Activated CD8-positive, alpha-beta T cell treated with anti-CD3 and anti-CD28 coated beads, Interleukin-2, amount 10 ng/mL, durations not matched to agents 7 days and 5 days (primary cell): ENCODE measurements at places on chromosomes 2 and 18.

- DNase-seq = no peak
Observed at GRCh38 chr2:216379977-216380376, 7.7 kb upstream of the MARCHF4 start.

DNA sequence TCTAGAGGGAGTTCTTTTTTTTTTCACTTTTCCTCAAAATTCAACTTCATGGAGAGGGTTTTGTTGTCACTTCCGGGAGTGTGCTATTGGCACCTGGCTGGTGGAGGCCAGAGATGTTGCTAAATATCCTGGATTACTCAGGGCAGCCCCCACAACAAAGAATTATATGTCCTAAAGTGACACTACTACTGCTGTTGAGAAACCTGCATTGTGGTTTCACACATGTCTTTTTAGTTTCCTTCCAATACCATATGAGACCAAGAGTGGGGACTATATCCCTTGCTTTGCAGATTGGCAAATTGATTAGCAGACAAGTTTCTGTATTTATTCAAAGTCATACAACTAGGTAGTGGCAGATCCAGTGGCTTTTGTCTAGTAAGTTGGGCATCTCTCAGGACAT is 826.8 kb downstream of the TRIB2 start:
- no peak for DNase-seq

- DNase-seq = no peak
Observed at GRCh38 chr2:104318001-104318665, 535.8 kb upstream of the POU3F3 start.

GRCh38 chr2:235616885-235617284 is 123.0 kb downstream of the AGAP1 start:
- DNase-seq = no peak

DNA sequence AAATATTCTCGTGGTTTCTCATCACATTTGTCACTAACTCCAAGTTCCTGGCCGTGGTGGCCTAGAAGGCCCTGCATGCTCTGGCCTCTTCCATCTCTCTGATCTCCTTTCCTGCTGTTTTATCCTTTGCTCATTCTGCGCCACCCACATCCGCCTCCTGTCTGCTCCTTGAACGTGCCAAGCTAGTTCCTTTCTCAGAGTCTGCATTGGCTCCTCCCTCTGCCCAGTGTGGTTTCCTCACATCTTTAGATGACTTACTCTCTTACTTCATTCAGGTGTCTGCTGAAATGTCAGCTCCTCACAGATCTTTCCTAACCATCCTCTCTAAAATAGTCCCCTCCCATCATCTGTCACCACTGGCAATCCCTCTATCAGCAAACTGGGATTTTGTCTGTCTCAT is 158.6 kb upstream of the RBMS1 start:
- DNase-seq = peak; percentile 86

DNA sequence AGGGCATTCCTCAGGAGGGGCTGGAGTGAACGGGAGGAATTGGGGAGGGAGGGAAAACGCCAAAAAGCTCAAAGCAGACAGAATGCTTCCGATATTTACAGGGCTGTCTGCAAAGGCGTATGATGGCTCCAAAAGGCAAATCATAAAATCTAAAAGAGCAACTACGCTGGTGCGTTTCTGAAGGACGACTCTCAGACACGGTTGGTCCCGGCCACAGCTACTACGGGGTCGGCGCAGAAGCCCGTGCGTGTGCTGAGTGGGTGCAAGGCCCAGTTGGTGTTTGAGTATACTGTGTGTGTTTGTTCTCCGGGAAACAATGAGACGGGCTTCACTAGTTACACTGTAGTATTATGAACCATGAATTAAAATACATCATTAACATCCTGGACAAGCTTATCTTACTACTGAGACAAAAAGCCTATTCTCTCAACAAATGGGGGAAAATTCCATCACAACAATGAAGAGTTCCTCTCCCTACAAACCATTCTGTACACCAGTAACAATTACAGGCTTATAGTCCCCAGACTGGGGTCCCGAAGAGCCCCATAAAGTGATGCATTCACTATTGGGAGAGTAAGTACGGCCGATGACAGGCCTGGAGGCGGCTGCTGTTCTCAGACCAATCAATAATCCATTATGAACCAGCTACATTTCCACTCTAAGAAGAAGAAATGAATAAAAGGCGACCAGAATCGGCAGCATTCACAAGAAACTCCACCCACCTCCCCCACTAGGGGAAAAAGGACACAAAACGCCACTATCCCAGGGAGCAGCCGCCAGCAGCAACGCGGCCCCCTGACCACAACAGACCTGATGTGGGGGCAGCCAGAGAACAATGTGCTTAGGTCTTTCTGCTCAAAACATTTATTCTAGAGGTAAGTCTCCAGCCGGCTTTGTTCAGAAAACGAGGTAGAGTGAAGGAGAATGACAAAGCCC is 43.4 kb downstream of the ZNF516 start:
- no peak for DNase-seq

- DNase-seq = no peak
Observed at GRCh38 chr2:198968545-198968944, 489.2 kb downstream of the SATB2 start.

DNA sequence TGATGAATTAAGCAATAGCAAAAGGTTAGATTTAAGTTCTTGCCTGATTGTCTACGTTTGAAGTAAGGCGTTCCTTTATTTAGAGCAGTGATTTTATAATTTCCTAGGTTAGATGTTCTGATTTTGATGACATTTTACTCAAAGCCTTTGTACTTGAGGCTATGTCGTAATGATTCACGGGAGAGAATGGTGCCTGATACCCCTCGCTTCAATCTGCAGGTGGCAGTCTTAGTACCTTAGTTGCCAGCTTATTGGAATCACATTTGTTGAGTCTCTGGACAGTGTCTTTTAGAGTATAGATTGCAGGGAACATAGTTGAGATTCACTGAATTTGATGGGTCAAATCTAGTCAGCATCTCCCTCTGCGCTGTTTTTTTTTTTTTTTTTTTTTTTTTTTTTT is 89.5 kb downstream of the BIRC6 start:
- no peak for DNase-seq

DNA sequence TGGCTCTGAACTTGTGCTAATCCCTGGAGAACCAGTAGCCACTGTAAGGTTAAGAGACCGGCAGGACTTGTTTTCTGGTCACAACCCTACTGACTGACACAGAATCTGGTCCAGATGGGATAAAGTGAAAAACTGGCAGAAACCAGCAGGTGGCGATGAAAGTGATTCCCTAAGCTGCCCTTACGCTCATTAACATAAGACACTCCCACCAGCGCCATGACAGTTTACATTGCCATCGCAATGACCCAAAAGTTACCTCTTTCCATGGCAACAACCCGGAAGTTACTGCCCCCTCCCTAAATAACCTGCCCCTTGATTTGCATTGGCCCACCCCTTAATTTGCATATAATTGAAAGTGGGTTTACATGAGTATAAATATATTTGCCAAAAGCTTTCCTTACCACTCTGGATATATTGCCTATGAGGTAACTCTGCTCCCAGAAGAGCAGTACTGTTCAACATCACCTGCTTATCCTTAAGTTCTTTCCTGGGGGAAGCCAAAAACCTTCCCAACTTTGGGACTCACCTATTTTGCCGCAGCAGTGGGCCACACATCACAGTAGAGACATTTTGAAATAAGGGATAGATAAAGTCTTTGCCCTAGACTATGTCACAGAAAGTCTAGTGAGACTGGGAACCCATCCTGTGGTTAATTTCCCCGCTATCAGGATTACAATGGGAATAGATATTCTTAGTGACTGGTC is 35.8 kb upstream of the AFF3 start:
- DNase-seq = peak; percentile 42

- no peak for DNase-seq
Observed at GRCh38 chr2:119389615-119390306, 23.0 kb downstream of the DBI start.
